ENCODE measurements at places on chromosomes 5 and 9. TPM values are rescaled to one million over a fixed set of nuclear protein-coding genes. Genes with fewer than 3 reads are reported as not detected.

Gene CKMT2
- not detected for total RNA-seq

DNA sequence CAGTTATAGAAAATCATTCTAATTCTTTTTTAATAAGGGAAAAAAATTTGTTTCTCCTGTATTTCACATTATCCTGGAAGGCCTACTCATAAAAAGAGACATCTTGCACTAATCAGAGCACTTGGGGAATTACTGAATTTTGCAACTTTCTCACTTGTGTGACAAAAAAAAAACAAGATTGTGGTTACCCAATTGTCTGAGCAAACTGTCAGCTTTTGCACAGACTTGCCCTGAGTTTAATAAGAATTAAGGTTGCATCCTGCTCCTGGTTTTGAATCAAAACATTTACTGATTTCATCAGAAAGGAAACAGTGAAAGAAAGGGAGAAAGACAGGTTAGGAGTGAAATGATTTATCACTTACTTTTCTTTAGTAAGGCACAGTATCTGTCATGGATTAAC lies 10.6 kb upstream of the SH3RF2 start:
- H3K27me3 ChIP-seq, result peaks cover 7% of the 10 kb centered on the region
- H3K4me1 ChIP-seq, result peaks cover 7% of the 10 kb centered on the region
- no peak for DNase-seq

Gene MARCHF11
- total RNA-seq, result not detected

Gene PCDHA8
- not detected for total RNA-seq

- no peaks in the 10 kb centered on the region for H3K36me3 ChIP-seq
- H3K27me3 ChIP-seq, result no peaks in the 10 kb centered on the region
- DNase-seq, result no peak
- no peak overlapping the region for H3K27ac ChIP-seq
- H3K4me3 ChIP-seq, result no peak overlapping the region
Observed at GRCh38 chr5:15785531-15785981, 285.6 kb downstream of the FBXL7 start.

DNA sequence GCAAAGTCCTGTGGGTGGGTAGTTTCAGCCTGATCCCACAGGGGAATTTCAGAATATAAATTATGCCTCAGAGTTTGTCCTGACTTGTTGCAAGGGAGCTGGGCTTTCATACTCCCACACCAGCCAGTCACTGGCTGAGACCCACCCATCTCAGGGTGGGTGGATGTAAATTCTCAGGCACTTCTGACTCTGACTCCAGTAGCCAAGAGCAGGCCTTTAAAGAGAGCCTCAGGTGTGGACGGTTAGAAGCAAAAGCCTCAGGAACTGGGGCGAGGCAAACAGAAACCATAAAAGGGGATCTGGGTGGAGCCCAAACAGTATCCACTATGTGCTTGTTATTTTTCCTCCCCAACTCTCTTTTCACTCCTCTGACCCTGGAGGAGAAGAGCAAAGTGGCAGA lies 28.6 kb upstream of the FBXW11 start:
- H3K4me1 ChIP-seq, result peaks cover 10% of the 10 kb centered on the region
- no peaks in the 10 kb centered on the region for H3K27me3 ChIP-seq
- DNase-seq, result no peak

Gene SEMA5A
- total RNA-seq, result 0.62 TPM

GRCh38 chr9:120951960-120952618 lies 25.5 kb upstream of the TRAF1 start:
- no peaks in the 10 kb centered on the region for H3K36me3 ChIP-seq
- H3K4me3 ChIP-seq, result no peak overlapping the region
- no peak overlapping the region for H3K27ac ChIP-seq
- no peaks in the 10 kb centered on the region for H3K4me1 ChIP-seq
- peaks cover 2% of the 10 kb centered on the region for H3K27me3 ChIP-seq

Gene SPATA31D4
- not detected for total RNA-seq

DNA sequence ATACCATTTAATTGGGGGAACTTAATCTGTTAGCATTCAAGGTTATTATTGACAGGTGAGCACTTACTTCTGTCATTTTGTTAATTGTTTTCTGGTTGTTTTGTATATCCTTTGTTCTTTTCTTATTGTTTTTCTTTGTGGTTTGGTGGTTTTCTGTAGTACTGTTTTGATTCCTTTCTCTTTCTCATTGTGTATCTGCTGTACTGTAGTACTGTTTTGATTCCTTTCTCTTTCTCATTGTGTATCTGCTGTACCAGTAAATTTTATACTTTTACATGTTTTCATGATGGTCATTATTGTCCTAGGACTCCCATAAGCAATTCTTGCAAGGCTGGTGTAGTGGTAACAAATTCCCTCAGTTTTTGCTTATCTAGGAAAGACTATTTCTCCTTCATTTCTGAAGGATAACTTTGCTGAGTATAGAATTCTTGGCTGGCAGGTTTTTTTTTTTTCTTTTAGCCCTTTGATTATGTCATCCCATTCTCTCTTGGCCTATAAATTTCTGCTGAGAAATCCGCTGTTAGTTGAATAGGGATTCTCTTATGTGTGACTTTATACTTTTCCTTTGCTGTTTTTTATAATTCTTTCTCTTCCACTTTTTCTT lies 24.1 kb upstream of the CACNA1B start:
- H3K36me3 ChIP-seq, result peaks cover 3% of the 10 kb centered on the region
- H3K4me3 ChIP-seq, result no peak overlapping the region
- H3K27ac ChIP-seq, result no peak overlapping the region
- H3K4me1 ChIP-seq, result peaks cover 3% of the 10 kb centered on the region

GRCh38 chr5:12526113-12526512 lies 621.9 kb upstream of the CTNND2 start:
- H3K36me3 ChIP-seq, result no peaks in the 10 kb centered on the region
- H3K4me3 ChIP-seq, result no peak overlapping the region
- H3K27me3 ChIP-seq, result no peaks in the 10 kb centered on the region
- no peaks in the 10 kb centered on the region for H3K4me1 ChIP-seq
- no peak overlapping the region for H3K27ac ChIP-seq
- DNase-seq, result no peak

DNA sequence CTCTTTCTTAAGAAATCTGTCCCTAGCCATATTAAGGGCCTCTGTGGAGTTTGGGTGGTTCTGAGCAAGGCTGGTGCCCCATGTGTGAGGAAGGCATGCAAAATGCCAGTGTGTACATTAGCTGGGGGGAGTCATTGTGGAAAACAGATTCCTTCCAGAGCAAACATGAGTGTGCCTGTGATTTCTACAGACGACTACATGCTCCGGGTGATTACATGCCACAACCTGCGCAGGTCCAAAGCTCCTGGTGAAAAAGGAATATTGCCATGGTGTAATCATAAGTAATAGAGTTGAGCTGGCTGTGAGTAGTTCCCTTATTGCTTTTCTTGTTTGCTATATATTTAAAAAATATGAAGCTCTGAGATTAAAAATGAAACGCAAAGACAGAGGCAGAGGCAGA lies 102.1 kb downstream of the ACER2 start:
- no peaks in the 10 kb centered on the region for H3K36me3 ChIP-seq
- H3K27ac ChIP-seq, result no peak overlapping the region
- no peak for DNase-seq
- H3K4me1 ChIP-seq, result peaks cover 29% of the 10 kb centered on the region
- no peak overlapping the region for H3K4me3 ChIP-seq
- H3K27me3 ChIP-seq, result peaks cover 2% of the 10 kb centered on the region

DNA sequence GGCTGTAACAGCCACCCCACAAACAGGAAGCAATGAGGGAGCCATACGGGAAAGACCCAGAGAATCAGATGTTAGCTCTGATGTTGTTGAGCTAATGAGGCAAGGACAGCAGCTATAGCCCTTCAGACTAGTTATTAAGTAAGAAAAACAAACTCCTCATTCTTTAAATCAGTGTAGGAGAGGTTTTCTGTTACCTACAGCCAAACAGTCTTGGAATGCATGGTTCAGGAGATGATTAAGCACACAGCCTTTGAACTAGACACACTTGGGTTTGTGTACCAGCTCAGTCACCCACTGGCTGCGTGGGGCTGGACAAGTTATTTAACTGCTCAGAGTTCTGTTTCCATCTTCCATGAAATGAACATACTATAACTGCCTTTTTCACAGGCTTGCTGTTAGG lies 68.1 kb downstream of the SPOCK1 start:
- no peaks in the 10 kb centered on the region for H3K4me1 ChIP-seq
- H3K27me3 ChIP-seq, result no peaks in the 10 kb centered on the region
- H3K4me3 ChIP-seq, result no peak overlapping the region
- DNase-seq, result no peak
- no peaks in the 10 kb centered on the region for H3K36me3 ChIP-seq

DNA sequence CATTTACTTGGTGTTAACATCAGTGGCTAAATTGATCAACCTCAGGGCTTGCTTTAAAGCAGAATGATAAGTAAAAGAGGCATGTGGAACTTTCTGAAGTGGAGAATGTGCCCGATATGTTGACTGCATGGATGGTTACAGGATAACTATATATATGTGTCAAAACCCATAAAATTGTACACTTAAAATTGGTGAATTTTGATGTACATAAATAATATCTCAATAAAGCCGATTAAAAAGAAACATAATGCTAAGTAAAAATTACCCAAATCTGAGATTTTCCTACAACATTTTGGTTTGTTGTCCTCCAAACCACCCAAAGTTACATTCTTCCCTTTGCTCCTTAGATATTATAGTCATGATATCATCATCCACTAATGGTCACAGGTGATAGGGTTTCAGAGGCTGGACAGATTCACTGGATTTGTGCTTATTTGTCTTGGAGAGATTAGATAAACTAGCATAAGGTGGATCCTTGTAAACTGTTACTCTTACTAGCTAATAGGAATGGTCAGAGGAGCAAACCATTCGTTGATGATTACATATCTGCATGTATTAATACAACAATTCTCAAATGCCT lies 119.7 kb upstream of the RPS23 start:
- no peaks in the 10 kb centered on the region for H3K4me1 ChIP-seq
- no peaks in the 10 kb centered on the region for H3K27me3 ChIP-seq
- DNase-seq, result no peak
- no peak overlapping the region for H3K27ac ChIP-seq
- H3K36me3 ChIP-seq, result no peaks in the 10 kb centered on the region

Gene PCDHA11
- not detected for total RNA-seq

GRCh38 chr9:90142580-90142979 lies 500.0 kb downstream of the DIRAS2 start:
- peaks cover 36% of the 10 kb centered on the region for H3K27me3 ChIP-seq
- no peak for DNase-seq
- H3K36me3 ChIP-seq, result no peaks in the 10 kb centered on the region
- H3K27ac ChIP-seq, result no peak overlapping the region

Gene PCDHGA3
- total RNA-seq, result 0.11 TPM

Gene FCN2
- not detected for total RNA-seq

DNA sequence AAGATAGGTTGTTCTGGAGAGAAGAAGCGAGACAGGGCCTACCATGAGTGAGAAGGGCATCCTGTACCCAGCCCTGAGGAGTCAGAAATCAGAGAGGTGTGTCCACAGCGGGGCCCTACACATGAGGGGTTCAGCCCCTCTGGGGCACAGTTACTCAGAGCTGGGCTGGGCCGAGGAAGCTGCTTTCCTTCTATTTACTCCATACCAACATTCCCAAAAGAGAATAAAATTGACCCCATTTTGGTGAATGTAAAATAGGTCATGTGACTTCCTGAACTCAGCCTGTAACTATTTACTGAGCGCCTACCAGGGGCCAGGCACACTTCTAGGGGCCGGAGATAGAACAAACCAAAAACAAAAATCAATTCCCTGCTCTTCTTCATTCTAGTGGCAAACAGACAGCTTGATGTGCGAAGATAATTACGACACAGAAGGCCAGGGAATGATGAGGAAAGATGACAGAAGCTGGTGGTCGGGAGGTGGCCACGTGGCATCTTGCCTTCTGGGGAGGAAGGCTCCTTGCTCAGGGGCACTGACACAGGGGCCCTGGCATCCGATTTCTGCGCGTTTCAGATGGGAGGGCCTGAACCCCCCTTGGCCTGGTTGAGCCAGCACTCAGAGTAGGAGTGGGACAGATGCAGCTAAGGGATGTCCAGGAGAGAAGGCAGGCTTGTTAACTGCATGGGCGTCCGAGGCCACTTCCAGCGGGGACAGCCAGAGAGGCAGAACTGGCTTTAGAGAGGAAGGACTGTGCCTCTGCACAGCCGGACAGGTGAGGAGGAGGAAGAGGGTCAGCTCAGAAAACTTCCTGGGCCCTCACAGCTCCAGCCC lies 121.8 kb downstream of the NSG2 start:
- no peaks in the 10 kb centered on the region for H3K4me1 ChIP-seq
- no peak overlapping the region for H3K4me3 ChIP-seq
- no peak for DNase-seq
- no peaks in the 10 kb centered on the region for H3K36me3 ChIP-seq
- no peaks in the 10 kb centered on the region for H3K27me3 ChIP-seq
- no peak overlapping the region for H3K27ac ChIP-seq

DNA sequence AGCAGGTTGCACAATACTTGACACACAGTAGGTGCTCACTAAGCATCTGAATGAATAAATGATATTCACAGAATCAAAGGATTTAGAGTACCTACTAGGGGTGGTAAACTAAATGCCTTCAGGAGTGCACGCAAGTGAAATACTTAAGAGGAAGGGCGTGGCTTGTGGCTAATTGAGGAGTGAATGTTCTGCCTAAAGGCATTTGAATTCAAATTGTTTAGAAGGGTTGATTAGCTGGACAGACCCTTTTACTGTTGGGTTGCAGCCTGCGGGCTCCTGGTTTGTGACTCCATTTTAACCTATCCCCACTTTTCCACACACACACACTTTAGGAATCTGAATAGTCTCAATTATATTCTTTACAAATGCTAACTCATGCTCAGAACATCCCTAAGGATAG lies 63.1 kb downstream of the PPP2R2B start:
- H3K36me3 ChIP-seq, result no peaks in the 10 kb centered on the region
- DNase-seq, result no peak
- H3K4me1 ChIP-seq, result peaks cover 9% of the 10 kb centered on the region
- H3K27me3 ChIP-seq, result no peaks in the 10 kb centered on the region

- no peak overlapping the region for H3K27ac ChIP-seq
- H3K27me3 ChIP-seq, result peaks cover 52% of the 10 kb centered on the region
- H3K4me1 ChIP-seq, result peaks cover 2% of the 10 kb centered on the region
Observed at GRCh38 chr5:33891446-33891787, 373 bp downstream of the ADAMTS12 start.

Gene ANKRD31
- 0.28 TPM for total RNA-seq

Gene GFPT2
- total RNA-seq, result not detected

- no peaks in the 10 kb centered on the region for H3K36me3 ChIP-seq
- no peak for DNase-seq
- H3K27me3 ChIP-seq, result no peaks in the 10 kb centered on the region
- no peak overlapping the region for H3K4me3 ChIP-seq
- H3K4me1 ChIP-seq, result no peaks in the 10 kb centered on the region
Observed at GRCh38 chr9:135665795-135666189, 2.7 kb downstream of the LCN9 start.

GRCh38 chr5:2739360-2740050 lies 12.0 kb downstream of the IRX2 start:
- no peaks in the 10 kb centered on the region for H3K36me3 ChIP-seq
- peaks cover 47% of the 10 kb centered on the region for H3K27me3 ChIP-seq
- H3K4me3 ChIP-seq, result no peak overlapping the region
- H3K4me1 ChIP-seq, result no peaks in the 10 kb centered on the region
- no peak overlapping the region for H3K27ac ChIP-seq

- no peaks in the 10 kb centered on the region for H3K36me3 ChIP-seq
- DNase-seq, result no peak
- peaks cover 28% of the 10 kb centered on the region for H3K27me3 ChIP-seq
- H3K27ac ChIP-seq, result no peak overlapping the region
- H3K4me1 ChIP-seq, result no peaks in the 10 kb centered on the region
Observed at GRCh38 chr9:21454149-21454548, 13.9 kb downstream of the IFNA1 start.

GRCh38 chr9:12766357-12766756 lies 8.5 kb upstream of the LURAP1L start:
- no peak overlapping the region for H3K4me3 ChIP-seq
- DNase-seq, result no peak
- H3K4me1 ChIP-seq, result no peaks in the 10 kb centered on the region
- no peaks in the 10 kb centered on the region for H3K27me3 ChIP-seq

- H3K27ac ChIP-seq, result no peak overlapping the region
- no peaks in the 10 kb centered on the region for H3K36me3 ChIP-seq
- no peak for DNase-seq
- H3K4me3 ChIP-seq, result no peak overlapping the region
Observed at GRCh38 chr5:95358848-95359247, 32.3 kb upstream of the FAM81B start.

Gene OCLN
- 0.21 TPM for total RNA-seq

Gene OR1Q1
- total RNA-seq, result not detected

Gene PPP6C
- 44.3 TPM for total RNA-seq

Data from activated T-helper 2 cell treated with anti-CD3 and anti-CD28 coated beads, Interferon-gamma antibody, Interleukin-2, Interleukin-4, amounts not matched to agents 10 μg/mL and 5 μg/mL and 100 μg/mL, durations not matched to agents 14 hours and 24 hours and 36 hours (primary cell).